ENCODE measurements at places on chromosomes 3 and 15.

GRCh38 chr3:5004319-5005152, 25.3 kb downstream of the BHLHE40 start:
- no peak for DNase-seq

GRCh38 chr3:188417271-188417696, 263.3 kb downstream of the LPP start:
- no peak for DNase-seq

DNA sequence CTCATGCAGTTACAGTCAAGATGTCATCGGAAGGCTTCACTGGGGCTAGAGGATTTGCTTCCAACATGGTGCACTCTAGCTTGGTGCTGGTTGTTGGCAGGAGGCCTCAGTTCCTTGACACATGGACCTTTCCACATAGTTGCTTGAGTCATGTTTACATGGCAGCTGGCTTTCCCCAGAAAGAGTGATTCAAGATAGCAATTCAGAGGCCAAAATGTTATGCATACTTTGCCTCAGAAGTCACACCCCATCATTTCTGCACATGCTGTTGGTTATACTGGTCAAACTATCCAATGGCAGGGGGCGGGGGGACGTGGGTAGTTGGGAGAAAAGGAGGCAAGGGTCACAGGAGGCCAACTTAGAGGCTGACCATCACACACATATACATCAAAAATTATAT, 58.7 kb downstream of the FOXB1 start:
- DNase-seq, result no peak

DNA sequence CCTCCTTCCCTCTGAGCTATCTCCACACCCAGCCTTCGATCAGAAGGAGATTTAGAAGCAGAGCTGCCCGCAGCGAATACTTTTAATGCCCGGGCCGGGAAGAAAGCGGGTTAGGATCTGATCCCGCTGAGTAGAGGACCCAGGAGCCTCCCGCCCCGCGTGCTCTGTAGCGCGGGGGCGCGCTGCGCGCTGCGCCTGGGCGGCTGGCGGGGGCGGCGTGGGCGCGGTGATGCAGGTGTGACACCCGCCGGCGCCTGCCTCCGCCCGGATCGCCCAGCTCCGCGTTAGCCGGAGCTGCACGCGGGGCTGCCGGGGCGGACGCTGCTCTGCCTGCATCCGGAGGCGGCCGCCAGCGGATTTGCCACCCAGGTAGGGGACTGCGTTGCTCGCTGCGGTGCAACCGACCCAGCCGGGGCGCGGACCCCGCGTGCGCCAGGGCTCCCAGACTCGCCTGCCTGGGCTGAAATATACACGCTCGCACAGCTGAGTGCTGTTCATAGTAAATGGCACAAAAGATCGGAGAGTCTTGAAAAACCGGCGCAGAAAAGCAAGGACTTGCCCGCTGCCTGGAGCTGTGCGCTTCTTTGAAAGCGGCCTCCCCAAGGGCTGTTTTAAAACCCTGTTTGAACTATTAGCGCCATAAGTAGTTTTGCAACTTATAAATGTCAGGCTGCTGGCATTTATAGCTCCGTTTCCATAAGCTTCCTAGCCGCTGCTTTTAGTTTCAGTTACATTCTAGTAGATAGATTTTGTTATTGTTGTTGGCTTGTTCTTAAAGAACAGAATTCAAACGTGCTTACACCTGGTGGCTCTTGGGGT, at the start of gene SV2B:
SV2B (plus strand) TSS at position 263 of the 819 bp plus-strand sequence. CDS start 126,007 bp downstream, outside the sequence.
- DNase-seq, result no peak

- DNase-seq, result no peak
Measured at GRCh38 chr3:8220291-8220690, 281.3 kb upstream of the LMCD1 start.

- DNase-seq, result no peak
Measured at GRCh38 chr3:151403246-151403645, 18.7 kb upstream of the P2RY12 start.

DNA sequence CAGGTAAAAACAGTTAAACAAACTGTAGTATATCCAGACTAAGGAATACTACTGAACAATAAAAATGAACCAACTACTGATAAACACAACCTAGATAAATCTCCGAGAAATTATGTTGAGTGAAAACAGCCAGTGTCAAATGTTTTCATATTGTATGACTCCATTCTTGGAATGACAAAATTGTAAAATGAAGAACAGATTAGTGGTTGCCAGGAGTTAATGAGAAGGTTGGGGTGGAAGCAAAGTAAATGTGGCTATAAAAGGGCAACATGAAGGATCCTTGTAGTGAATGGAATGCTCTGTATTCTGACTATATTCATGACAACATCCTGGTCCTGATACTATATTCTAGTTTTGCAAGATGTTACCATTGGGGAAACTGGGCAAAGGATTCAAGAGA, 27.5 kb upstream of the ACKR4 start:
- DNase-seq, result no peak

- DNase-seq, result no peak
Measured at GRCh38 chr3:42855219-42855546, 20.5 kb downstream of the CYP8B1 start.

GRCh38 chr3:50737906-50738598, 63.3 kb downstream of the DOCK3 start:
- no peak for DNase-seq

DNA sequence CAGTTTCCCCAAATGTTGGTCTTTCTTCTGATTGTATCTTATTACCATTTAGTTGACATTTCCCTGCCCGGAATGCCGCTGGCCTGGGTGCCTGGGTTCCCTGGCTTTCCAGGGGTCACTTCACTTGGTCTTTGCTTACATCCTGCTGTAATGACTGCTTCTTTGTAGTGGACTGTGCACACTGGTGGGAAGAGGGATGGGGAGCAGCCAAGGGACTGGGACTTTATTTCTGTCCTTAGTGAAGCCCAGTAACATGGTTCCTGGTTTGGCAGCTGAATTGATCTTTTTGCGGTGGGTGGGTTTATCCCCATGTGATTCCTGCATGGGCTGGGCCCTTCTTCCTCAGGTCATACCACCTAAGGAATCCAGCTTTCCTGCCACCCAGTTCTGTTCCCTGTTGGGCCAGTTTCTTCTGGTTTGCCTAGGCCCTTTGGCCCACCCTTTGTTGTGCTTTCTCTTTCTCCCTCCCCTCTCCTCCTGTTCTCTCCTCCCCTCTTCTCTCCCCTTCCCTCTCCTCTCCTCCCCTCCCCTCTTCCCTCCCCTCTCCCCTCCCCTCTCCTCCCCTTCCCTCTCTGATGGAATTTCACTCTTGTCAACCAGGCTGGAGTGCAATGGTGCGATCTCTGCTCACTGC, 41.9 kb downstream of the TRIM71 start:
- no peak for DNase-seq

- no peak for DNase-seq
Measured at GRCh38 chr3:5059782-5060181, 62.3 kb upstream of the ARL8B start.

GRCh38 chr15:91380114-91380513, 280.1 kb downstream of the SV2B start:
- no peak for DNase-seq

DNA sequence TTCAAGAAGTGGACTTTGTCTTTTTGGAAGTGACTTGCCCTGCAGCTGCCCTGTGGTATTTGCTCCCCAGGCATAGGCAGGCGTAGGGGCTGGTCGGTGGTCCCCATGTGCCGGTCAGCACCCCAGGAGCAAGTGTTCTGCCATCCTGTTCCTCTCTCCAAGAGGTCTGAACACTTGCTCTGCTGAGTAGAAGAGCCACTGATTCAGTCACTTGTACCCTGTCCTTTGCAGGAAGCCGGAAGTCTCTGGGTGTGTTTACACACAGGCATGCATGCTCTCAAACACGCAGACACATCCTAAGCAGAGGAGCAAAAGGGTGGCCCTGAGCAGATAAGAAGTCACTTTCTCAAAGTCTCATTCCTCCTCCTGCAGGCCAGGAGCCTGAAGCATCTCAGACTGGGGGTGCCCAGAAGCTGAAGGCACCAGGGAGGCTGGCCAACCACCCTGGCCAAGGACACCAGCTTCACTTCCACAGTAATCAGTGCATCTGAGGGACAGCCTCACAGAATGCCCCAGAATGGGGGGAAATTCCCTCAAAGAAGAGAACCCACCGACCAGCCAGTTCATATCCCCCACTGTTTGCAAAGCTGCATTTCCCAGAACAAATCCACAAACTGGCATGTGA, 88.7 kb upstream of the POMGNT2 start:
- peak; percentile 36 for DNase-seq

- DNase-seq, result peak; percentile 20
Measured at GRCh38 chr3:122572940-122573412, 4.5 kb upstream of the PARP15 start.

DNA sequence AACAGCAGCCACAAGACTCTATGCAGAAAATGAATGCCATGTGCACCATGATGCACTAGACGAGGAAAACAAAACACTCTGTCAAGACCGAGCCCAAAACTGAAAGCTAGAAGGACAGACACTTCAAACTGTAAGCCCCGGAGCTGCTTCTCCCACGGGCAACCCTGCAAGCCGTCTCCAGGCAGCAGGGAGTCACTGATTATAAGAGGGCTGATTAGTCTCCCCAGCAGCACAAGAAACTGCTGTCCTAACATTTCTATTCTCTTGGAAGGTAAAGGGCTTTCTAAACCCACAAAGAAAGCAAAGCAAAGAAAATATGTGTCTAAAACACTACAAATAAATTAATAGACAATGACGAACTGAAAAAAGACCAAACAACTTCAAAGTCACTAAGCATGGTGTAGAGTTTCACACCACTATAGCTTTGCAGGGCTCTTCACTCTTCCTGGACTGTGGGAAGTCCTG, 15.5 kb downstream of the TBC1D2B start:
- DNase-seq, result no peak

GRCh38 chr3:194315965-194316361, 35.2 kb downstream of the CPN2 start:
- no peak for DNase-seq

DNA sequence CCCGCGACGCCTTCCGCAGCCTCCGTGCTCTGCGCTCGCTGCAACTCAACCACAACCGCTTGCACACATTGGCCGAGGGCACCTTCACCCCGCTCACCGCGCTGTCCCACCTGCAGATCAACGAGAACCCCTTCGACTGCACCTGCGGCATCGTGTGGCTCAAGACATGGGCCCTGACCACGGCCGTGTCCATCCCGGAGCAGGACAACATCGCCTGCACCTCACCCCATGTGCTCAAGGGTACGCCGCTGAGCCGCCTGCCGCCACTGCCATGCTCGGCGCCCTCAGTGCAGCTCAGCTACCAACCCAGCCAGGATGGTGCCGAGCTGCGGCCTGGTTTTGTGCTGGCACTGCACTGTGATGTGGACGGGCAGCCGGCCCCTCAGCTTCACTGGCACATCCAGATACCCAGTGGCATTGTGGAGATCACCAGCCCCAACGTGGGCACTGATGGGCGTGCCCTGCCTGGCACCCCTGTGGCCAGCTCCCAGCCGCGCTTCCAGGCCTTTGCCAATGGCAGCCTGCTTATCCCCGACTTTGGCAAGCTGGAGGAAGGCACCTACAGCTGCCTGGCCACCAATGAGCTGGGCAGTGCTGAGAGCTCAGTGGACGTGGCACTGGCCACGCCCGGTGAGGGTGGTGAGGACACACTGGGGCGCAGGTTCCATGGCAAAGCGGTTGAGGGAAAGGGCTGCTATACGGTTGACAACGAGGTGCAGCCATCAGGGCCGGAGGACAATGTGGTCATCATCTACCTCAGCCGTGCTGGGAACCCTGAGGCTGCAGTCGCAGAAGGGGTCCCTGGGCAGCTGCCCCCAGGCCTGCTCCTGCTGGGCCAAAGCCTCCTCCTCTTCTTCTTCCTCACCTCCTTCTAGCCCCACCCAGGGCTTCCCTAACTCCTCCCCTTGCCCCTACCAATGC, 2.0 kb downstream of the ISLR start:
- DNase-seq, result no peak

DNA sequence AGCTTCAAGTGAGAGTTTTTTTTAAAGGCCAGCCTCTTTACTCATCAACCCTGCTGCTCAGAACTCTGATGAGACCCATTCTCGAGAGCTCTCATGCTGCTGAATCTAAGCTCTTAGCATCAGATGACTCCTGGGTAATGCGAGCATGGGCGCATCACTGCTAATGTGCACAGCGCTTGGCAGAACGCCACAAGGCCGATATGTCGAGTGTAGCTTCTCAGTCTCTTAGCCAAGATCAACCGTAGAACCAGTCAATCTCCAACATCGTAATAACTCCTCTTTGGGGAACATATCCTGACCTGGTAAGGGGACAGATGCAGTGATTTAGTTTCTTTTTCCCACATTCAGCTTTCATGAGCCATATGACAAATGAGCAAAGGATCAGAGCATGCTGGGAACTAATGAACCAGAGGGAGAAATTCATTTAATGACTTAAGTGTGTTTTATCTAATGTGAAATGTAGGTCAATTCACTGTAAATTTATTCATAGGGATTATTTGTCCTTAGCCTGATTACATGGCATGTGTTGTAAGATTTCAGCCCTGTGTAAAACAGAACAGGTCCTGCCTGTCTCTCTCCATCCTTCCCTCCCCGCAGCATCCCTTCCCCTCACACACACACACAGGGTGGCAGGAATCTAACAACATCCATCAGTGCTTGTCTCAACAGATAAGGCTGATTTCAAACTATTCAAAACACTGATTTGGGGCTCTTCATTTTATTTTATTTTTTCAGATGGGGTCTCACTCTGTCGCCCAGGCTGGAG, 195.4 kb upstream of the C2CD4B start:
- no peak for DNase-seq

GRCh38 chr3:186439725-186440124, 77.7 kb upstream of the DGKG start:
- DNase-seq, result no peak

DNA sequence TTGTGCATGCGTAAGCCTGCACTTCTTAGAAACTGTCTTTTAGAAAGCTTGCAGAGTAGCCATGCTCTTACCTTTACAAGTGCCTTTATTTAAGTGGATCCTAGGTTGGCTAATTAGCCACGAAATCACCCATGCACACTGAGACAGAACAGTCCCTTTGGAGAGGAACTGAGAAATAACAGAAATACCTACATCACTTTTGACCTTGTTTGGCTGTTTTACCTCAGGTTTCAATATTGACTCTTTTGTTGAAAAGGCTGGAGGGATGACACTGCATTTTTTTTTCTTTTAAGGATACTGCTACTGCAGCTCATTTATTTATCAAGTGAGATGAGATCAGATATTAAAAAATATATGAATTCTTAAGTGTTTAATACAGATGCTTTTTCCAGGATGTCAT, 155.6 kb upstream of the GOLIM4 start:
- no peak for DNase-seq

GRCh38 chr3:188471723-188472122, 317.8 kb downstream of the LPP start:
- DNase-seq, result no peak

All from thymus (tissue), 14 donors.